ENCODE measurements at places on chromosomes 6 and 20.

GRCh38 chr6:95693108-95693507 lies 115.8 kb downstream of the MANEA start:
- DNase-seq, result no peak

GRCh38 chr20:64036346-64037198 lies 590 bp downstream of the C20orf204 start:
- DNase-seq, result no peak

DNA sequence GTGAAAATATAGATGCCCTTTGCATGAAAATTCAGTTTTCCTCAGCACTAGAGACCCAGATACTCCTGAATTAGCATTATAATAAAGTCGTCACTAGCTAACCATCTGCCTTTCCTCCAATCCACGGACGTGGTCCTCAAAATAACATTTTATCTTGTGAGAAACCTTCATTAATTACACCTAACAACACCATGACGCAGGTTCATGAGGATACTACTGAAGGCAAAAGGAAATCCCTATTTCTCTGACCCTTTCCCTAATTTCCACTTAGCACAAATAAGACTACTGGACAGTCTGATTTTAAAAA lies 1.3 kb upstream of the PNISR start:
- DNase-seq, result no peak

DNA sequence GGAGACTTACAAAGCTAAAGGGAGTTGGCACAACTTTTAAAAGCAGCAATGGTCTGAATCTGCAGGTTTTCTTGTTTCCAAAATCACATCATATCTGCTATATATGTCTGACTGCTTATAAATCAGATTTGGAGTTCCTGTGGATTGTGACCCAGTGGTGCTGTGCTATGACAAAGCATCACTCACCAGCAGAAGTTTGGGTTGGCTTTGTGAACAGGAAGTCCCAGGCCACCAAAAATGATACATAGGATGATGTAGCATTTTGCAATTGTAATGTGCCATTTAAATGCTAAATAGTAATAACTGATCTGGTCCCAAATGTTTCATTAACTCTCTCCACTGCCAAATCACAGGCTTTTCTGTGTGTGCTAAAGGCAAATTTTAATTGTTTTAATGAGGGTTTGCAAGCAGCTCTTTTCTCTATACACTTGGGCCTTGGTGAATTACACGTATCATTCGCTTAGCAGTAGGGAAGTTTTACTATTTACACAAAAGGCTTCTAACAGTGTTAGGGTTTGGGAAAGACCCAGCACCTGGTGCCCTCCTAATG lies 60.8 kb downstream of the SYNDIG1 start:
- DNase-seq, result no peak

DNA sequence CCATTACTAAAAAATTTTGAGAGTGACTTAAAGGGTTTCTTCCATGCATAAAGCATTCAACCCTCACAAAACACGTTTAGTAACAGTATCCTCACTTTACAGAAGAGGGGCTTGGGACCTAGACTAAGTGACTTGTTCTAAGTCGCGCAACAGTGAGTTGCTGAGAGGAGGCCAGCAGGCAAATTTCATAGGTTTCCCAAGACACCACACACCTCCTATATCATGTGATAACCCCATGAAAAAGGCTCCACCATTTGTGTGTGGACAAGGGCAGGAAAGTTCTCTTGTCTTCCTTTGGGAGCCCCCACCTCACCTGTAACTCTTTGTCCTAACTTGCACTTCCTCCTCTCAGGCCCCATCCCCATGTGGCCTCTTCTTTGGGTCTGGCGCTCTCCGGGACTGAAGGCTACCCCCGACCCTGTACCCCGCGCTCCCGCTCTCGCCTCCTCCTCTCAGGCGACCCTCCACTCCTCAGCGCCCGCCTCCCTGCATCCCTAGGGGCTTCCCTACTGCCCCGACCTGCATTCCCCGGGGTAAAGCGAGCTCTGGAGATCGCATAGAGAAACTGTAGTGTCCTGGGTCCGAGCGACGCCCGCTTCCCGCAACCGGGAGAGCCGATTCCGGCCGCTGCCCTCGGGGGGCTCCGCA lies 392 bp downstream of the PSMB8 start:
- DNase-seq, result no peak

DNA sequence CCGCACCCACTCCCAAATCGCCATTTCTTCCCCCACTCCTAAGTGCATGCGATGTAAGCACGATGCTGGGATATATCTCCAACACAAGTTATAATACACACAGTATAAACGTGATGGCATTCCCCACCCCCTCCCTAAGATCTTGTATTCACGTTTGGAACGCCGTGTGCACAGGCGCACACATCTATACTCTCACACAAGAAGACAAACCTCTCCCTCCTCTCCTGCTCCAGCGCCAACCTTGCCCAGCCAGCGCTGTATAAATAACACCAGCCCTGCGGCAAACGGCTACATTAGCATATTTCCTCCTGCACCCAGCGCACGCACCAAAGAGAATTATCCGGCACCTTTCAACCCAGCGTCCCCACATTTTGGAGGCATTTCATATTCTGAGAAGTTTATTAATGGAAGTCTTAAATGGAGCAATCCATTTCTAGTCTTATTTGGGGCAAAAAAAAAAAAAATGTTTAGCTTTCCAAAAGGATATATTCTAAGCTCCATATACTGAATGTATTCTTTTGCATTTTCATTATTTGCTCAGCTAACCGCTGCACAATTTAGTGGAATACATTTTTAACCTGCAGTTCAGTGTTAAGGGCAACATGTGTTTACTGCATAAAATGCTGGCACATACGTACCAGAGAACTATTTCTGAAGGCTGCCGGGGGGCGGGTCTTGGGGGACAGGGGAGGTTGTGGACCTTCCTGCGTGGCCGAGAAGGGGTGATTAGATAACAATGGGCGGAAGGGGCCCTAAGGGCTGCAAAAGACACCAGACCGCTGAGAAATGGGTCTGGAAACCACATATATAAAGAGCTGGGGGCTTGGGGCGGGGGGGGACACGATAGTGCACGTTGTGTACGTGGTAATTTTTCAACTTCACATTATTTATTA lies 1.1 kb upstream of the SLC22A23 start:
- DNase-seq, result no peak

DNA sequence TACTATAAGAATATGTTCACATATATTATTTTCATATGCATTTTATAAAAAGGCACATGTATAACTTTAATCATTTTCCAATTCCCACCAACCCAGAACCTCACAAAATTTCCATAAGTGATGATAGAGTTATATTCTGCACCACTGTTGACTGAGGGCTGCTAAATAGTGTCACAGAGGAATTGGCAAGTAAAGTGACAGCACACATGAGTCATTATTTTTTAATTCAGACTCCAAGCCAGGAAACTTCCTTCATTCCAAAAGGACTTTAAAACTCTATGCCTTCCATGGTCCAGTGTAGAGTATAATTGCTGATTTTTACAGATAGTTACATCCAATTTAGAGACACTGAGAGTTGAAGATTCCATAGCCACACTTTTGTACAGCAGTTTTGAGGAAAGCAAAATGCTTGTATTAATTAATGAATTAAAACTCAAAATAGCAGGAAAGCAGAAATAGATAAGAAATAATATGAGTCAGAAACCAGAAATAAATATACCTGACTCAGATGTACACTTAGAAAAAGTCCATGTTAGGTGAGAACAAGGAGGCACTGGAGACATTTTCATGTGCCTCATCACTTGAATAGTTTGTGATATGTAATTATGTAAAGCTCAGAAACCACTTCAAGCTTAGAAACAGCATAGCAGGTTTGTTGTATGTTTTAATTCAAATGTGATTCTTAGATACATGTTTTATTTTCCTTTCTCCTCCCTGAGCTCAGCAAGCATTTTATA lies 425.2 kb upstream of the OPRM1 start:
- no peak for DNase-seq

DNA sequence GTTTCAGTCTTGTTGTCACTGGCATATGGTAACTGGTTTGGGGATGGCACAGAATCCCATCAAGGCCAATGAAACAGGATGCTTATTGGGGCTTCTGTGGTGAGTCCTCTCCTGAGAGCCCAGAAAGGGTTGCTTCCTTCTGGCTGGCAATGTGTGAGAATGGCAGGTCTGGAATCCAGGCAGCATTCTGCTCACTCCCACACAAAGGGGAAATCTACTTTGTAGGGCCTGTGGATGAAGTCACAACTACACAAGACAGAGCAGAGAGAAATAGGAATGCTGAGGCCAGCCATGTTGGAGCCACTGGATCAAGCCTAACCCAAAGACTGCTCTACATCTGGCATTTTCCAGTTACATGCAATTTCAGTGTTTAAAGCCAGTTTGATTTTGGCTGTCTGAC lies 15.7 kb downstream of the PLAGL2 start:
- DNase-seq, result no peak
